ENCODE measurements at places on chromosomes 13 and 19. TPM values are rescaled to one million over a fixed set of nuclear protein-coding genes. Genes with fewer than 3 reads are reported as not detected.

NLRP7 gene
- not detected for total RNA-seq

ZNF180 gene
- 5.1 TPM for total RNA-seq

CEACAM7 gene
- total RNA-seq, result not detected

CRLF1 gene
- 0.58 TPM for total RNA-seq

MAP4K1 gene
- total RNA-seq, result 0.43 TPM

TGFBR3L gene
- total RNA-seq, result 1.6 TPM

ZMYM2 gene
- 28.4 TPM for total RNA-seq

SOX1 gene
- total RNA-seq, result not detected

ZNF708 gene
- total RNA-seq, result 9.8 TPM

ZNF85 gene
- total RNA-seq, result 12.1 TPM

S1PR5 gene
- not detected for total RNA-seq

C19orf85 gene
- not detected for total RNA-seq

LGALS14 gene
- total RNA-seq, result not detected

LILRA5 gene
- total RNA-seq, result not detected

SMIM24 gene
- total RNA-seq, result 2.5 TPM

PGLYRP1 gene
- not detected for total RNA-seq

POU4F1 gene
- total RNA-seq, result under 0.01 TPM

PCP2 gene
- total RNA-seq, result not detected

FUT6 gene
- total RNA-seq, result not detected

KCNC3 gene
- 0.07 TPM for total RNA-seq

TSEN34 gene
- 174 TPM for total RNA-seq

GPC5 gene
- total RNA-seq, result not detected

ZNF763 gene
- 1.7 TPM for total RNA-seq

LRP3 gene
- 26.3 TPM for total RNA-seq

TMEM59L gene
- total RNA-seq, result not detected

FLT3 gene
- total RNA-seq, result 0.58 TPM

NALCN gene
- 3.8 TPM for total RNA-seq

RDH8 gene
- not detected for total RNA-seq

IL17D gene
- 0.35 TPM for total RNA-seq

ZNF506 gene
- 12.8 TPM for total RNA-seq

PGLYRP2 gene
- total RNA-seq, result not detected

NOVA2 gene
- not detected for total RNA-seq

NLRP4 gene
- total RNA-seq, result not detected

FCAR gene
- not detected for total RNA-seq

ZIM2 gene
- not detected for total RNA-seq

BST2 gene
- total RNA-seq, result 18.6 TPM

TJP3 gene
- 3.8 TPM for total RNA-seq

ZNF784 gene
- total RNA-seq, result 4.0 TPM

LRRC63 gene
- total RNA-seq, result not detected

NPAS1 gene
- total RNA-seq, result 0.63 TPM

CLIP3 gene
- total RNA-seq, result 0.51 TPM

GNG7 gene
- total RNA-seq, result not detected

CASP14 gene
- total RNA-seq, result not detected

LILRA1 gene
- total RNA-seq, result not detected

IZUMO2 gene
- not detected for total RNA-seq

ADGRE1 gene
- total RNA-seq, result not detected

CGB2 gene
- not detected for total RNA-seq

TNFAIP8L1 gene
- total RNA-seq, result 6.7 TPM

UPF3A gene
- 19.5 TPM for total RNA-seq

KMT5C gene
- total RNA-seq, result 18.5 TPM

ZFP14 gene
- 1.0 TPM for total RNA-seq

NOTCH3 gene
- total RNA-seq, result 3.8 TPM
